ENCODE measurements at places on chromosomes 11 and 22.

DNA sequence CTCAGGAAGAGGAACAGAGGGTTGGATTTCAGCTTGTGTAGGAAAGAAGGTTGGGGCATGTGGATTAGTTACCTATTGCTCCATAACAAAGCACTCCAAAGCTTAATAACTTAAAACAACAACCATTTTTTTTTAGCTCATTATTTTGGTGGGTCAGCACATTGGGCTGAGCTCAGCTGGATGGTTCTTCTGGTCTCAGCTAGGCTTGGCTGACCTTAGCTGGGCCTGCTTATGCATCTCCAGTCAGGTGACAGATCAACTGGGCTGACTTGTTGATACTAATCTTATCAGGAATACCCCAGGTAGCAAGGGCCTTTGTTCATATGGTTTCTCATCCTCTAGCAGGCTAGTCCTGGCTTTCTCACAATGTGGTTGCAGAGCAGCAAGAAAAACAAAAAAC lies 106.4 kb downstream of the C11orf91 start:
- DNase-seq, result no peak

- DNase-seq, result no peak
These were observed 4.4 kb downstream of the CYB5R2 start for GRCh38 chr11:7668911-7669310.

DNA sequence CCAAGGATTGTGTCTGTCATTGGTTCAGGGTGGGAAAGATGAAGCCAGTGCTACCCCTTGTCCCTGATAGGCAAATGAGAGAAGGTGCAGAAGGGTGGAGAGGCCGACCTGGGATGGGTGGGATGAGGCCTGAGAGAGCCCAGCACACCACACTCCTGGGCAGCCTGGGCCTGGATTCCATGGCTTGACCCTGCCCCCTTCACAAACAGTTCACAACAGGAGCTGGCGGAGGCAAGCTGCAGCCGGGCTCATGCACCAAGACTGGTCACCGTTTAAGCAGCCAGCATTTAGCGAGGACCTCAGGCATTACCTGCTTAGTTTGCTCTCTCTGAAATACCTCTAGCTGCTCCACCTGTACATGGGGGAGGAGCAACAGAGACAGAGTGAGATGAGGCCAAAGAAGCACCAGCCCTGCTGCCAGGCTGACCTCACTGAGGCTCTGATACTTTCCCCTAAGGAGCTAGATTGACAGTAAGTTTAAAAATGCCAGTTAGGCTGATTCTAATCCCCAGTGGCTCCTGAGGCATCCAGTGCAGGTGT lies 13.5 kb downstream of the IL18BP start:
- DNase-seq, result no peak

- no peak for DNase-seq
These were observed 16.0 kb downstream of the CAPRIN1 start for GRCh38 chr11:34067383-34068065.

DNA sequence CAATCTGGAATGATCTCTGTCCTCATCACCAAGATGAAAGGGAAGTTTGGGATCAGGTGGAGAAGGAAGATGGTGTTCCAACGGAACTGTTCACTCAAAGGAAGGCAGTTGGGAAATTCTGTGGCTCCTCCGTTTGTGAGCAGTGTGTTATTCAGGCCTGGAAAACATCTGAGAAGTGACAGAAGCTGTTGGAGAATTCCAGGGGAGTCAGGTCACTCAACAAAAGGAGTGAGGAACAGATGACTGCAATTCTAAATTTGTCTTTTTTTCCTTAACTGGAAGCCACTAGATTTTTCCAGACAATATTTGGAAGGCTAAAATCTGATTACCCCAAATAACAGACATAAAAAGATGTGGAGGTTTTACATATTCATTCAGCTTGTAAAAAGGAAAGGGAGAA lies 107.8 kb downstream of the CD44 start:
- no peak for DNase-seq

DNA sequence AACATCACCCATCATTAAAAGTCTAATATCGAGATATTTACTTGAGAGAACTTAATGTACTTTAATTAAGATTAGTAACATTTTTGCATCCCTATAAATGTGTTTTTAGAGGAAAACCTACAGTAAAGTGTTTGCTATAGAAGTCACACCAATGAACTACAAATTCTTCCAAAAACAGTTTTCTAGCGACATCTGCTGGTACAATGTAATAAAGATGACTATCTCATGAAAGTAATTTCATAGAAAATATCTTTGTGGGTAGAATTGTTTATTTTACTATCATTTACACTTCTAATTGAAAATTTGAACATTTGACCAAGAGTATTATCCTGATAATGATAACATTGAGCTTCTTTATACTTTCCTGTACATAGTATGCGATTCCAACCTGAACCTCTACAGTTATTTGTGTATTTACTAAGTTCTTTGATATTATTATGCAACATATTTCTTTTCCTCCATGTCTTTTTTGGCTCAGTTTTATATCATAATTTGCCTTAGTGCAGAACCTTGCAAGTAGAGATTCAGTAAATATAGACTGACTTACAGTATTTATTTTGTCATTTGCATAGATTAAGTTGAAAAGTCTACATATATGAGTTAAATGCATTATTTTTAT lies 252.7 kb downstream of the TMEM135 start:
- no peak for DNase-seq

GRCh38 chr11:1146365-1146764 lies 11.4 kb upstream of the MUC5AC start:
- DNase-seq, result no peak

- DNase-seq, result no peak
These were observed 24.8 kb downstream of the FAM118A start for GRCh38 chr22:45334528-45334927.
